ENCODE measurements at places on chromosomes 1 and 21.

DNA sequence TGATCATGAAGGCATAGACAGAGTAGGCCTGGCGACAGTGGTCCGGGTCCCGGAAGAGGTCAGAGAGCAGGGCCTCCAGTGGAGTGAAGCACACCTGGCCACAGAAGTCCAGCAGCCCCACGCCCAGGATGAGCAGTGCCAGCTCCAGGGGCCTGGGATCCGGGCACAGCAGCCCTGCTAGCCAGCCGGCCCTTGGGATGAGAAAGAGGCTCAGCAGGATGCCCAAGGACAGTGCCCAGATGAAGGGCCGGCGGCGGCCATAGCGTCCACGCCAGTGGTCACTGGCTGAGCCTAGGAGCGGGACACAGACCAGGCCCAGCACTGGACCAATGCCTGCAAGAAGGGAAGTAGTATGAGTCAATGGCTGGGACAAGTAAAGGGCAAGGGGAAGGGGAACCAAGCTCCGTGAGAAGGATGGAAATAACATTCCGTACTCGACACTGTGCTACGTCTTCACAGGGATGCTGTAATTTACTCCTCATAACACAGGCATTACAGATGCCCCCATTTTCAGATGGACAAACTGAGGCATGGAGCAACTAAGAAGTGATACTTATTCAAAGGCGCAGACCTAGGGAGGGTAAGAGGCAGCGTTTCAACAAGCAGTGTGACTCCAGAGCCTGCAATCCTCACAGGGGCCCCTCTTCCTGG, 16.9 kb downstream of the SLC45A3 start:
- no peak for DNase-seq

- DNase-seq: no peak
Measured at GRCh38 chr21:43194303-43195120, 25.7 kb downstream of the CRYAA start.

GRCh38 chr1:115400426-115400825, 62.4 kb upstream of the NGF start:
- no peak for DNase-seq

DNA sequence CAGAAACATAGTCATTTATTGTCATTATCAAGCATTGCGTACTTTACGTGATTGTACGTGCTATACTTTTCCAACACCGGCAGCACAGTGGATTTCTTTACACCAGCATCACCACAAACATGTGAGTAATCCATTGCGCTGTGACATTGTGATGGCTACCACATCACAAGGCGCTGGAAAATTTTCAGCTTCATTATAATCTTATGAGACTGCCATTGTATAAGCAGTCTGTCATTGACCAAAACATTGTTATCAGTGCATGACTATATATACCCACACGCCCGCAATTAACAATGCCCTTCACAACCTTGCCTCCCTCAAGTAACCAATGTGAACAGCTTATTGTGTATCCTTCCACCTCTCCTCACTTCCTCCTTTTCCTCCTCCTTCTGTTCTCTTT, 137.6 kb downstream of the ZZZ3 start:
- no peak for DNase-seq

- no peak for DNase-seq
Measured at GRCh38 chr1:221631556-221631955, 110.3 kb downstream of the DUSP10 start.

- DNase-seq: no peak
Measured at GRCh38 chr1:176552999-176553398, 90.0 kb downstream of the PAPPA2 start.

GRCh38 chr1:56576880-56577405, 2.4 kb downstream of the PLPP3 start:
- DNase-seq: no peak
